NCI-H1694 (cell line): ENCODE measurements at places on chromosomes 16 and 17.

DNA sequence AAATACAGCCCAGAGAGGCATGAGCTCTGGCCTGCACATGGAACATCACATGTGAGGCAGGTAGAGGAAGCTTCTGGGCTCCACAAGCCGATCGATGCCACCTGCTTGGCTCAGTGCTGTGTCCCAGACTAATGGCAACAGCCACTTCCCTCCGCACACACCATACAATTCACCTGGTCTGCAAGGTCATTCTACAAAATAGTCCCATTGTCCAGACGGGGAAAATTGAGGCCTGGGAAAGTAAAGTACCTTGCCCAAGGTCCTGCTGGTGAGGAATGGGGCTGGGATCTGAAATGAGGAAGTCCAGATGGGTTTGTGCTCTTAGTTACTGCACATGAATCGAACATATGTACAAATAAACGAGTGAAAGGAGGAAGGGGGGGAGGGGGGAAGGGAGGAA lies 88.0 kb downstream of the LITAF start:
- DNase-seq: no peak

DNA sequence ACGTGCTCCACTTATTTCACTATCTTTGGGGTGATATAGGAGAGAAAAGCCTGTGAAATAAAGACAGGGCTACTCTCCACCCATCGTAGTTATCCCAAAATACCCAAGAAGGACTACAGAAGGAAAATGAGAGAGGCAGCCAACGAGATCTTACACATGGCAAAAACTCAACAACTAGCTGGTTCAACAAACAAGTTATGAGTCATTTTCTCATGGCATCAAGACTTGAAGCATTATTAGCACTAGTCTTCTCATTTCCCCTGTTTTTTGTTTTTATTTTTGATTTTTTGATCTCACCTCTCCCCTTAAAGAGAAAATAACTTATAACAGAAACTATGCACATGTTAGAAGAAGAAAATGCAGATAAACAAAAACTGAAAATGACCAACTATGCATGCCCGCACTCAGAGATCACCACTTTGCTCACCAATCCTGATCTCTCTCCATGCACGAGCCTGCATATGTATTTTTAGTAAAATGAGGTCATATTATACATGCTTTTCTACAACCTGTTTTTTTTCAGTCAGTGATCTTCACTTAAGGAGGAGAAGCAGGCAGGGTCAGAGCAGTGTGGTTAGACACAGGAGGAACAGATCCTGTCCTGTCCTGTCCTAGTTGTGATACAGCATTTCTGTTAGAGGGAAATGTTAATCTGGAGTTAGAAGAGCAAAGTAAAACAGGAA lies 22.8 kb downstream of the FAM117A start:
- DNase-seq: no peak

GRCh38 chr16:4693956-4694641 lies 737 bp downstream of the NUDT16L1 start:
- DNase-seq: no peak

DNA sequence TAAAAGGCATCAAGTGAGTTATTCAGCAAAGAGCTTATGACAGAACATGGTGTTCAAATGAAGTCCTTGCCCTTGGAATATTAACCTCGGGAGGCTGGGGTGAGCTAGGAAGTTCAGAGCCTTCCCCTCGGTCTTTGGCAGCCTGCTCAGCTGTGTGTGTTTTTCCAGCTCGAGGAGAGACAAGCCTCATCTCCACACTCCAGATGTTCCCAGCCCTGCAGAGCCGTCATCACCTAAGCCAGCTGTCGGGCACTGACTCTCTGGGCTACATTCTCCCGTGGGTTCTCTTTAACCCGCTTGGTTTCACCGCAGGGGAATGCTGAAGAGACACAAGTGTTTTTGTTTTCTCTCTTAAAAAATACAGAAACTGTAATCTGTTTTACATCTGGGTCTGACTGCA lies 47.1 kb downstream of the IRX3 start:
- no peak for DNase-seq

- no peak for DNase-seq
These were observed 12.3 kb upstream of the SALL1 start for GRCh38 chr16:51163366-51163765.

DNA sequence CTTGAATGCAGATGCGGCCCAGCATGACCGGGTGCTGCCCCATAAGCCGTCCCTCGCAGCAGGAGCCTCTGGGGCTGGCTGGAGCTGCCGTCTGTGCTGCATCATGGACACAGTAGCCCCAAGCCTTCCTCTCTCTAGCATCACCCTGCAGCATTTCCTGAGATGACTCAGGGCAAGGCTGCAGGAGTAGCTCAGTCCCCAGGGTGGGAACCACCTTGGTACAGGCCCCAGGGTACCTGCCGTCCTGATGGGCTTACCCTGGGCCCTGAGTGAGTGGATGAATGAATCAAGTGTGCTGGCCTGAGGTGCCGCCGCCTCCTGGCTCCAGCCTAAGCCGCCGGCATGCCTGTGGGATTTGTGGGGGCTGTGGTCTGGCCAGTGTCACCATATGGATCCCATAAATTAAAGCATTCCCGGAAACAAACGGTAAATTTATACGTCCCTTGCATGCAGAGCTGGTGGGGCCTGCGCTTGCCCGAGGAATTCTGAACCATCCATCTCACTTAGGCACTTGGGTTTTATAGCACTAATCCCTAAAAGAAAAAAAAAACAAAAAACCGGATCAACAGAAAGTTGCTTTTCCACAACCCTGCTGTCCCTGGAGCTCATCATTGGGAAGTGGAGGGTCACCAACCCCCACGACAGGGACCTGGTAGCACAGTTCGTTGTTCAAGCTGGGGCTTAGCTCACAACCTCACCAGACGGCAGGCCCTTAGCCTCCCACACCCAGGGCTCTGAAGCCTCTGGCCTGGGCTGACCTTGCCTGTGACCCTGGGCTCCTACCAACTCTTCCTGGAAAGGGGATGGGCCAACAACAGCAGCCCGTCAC lies 242.6 kb upstream of the CIBAR2 start:
- no peak for DNase-seq

- DNase-seq: peak; percentile 71
These were observed 20.5 kb downstream of the EFTUD2 start for GRCh38 chr17:44878627-44879221.

DNA sequence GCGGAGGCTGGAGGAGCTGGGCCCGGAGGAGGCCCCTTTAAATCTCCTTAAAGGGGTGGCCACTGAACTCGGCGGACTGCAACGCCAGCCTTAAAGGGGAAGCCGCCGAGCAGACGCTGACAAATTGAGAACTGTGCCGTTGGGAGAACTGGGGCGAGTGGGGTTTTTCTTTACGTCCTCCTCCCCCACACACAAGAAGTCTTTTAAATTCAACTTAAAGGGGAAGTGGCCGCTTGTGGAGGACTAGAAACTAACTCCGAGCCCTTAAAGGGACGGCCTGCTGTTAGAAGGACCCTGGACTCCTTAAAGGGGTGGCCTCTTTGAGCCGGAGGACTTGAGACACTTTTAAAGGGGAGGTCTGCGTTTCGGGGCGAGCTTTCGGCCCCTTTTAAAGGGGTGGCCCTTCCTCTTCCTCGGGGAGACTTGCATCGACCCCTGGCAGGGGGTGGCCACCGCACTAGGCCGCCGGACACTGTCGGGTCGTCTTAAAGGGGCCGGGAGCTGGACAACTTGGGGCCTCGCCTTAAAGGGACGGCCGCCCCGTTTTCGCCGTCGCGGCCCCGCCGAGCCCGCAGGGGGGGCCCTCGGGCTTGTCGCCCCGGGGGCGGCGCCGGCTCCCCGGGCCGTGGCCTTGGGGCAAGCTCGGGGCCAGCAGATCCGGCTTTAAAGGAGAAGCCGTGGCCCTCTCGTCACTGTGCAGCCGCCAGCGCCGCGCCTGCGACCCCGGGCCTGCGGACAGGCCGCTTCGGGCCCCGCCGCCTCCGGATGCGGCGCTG lies 688 bp downstream of the FBRS start:
- DNase-seq: peak; percentile 85

GRCh38 chr17:76382803-76383545 lies 1.4 kb upstream of the SPHK1 start:
- no peak for DNase-seq

DNA sequence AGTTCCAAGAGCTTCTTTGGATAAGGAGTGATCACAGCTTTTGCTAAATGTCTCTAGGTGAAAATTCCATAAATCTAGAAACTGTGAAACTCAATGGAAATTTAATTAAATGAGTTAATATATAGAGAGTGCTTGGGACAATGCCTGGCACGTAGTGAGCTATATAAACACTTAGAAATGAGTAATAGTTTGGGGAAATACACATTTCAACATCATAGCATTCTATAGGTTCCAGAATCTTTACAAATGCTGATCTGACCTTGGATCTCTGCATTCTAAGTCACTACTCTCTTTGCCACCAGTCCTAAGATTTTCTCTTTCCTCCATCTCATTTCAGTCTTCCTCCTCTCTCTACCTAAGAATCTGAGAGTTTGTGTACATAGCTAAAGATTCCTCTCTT lies 175.6 kb downstream of the SOX9 start:
- DNase-seq: no peak

DNA sequence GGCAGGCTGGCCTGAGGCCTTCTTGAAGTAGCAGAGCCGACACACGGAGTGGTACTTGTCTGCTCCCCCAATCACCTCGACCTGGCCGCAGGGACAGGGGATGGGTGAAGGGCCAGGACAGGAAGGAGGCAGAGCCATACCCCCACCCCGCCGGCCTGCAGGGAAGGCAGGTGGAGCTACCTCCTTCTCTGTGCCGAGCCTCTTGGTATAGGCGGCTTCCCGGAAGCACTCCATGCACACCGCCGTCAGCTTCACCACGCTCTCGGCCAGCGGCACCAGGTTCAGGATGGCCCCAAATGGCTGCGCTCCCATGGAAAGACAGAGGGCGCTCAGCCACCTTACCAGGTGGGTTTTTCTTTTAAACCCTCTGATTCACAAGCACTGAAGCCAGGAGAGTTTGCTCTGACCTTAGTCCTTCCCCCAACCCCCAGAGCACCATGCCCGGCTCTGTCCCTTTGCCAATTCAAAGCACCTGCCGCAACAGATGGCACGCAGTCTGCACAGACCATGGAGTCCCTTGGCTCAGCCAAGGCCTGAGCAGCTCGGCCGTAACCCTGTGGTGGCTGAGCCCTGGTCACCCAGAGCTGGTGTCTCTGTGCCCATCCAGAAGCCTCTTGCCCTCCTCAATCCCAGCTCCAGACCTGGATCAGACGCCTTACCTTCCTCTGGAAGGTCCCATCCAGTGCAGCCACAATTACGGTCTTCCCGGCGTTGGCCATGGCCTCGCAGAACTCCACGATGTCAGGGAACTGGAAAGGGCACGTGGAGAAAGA lies 6.7 kb downstream of the SYNGR2 start:
- peak; percentile 61 for DNase-seq

DNA sequence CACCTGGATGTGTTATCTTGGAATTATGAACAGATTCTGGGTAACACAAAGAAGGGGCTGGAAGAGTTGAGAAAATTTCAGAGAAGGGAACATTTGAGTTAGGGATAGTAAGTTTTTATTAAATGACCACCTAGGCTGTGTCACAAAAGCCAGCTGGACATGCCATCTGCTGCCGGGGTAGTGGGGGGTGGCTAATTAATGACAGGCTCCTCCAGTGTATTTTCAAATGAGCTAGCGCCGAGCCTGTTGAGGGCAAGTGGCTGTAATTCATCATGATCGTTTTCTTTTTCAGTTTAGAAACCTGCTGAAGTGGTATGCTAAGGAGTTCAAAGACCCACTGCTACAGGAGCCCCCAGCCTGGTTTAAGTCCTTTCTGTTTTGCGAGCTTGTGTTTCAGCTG lies 6.2 kb downstream of the TMEM97 start:
- no peak for DNase-seq

DNA sequence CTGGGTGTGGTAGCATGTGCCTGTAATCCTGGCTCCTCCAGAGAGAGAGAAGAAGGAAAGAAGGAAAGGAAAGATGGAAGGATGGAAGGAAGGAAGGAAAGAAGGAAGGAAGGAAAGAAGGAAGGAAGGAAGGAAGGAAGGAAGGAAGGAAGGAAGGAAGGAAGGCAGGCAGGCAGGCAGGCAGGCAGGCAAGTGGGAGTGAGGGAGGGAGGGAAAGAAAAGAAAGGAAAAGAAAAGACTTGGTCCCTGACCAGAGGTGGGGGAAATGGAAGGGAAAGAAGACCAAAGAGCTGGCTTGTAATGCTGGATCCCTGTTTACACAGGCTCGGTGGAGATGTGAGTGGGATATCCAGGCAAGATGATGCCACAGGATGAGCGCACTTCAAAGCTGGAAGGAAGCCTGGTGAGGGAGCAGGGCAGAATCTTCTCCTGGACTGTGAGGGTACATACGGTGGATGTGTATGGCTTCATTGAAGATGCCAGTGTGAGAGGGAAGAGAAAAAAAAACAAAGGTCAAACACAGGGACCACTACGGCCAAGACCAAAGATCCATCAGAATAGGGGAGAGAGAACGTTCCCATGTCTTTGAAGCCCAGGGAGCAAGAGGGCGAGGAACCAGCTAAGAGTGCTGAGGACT lies 2.1 kb downstream of the CES1 start:
- DNase-seq: no peak

- no peak for DNase-seq
These were observed 592 bp downstream of the IL21R start for GRCh38 chr16:27402569-27402963.

DNA sequence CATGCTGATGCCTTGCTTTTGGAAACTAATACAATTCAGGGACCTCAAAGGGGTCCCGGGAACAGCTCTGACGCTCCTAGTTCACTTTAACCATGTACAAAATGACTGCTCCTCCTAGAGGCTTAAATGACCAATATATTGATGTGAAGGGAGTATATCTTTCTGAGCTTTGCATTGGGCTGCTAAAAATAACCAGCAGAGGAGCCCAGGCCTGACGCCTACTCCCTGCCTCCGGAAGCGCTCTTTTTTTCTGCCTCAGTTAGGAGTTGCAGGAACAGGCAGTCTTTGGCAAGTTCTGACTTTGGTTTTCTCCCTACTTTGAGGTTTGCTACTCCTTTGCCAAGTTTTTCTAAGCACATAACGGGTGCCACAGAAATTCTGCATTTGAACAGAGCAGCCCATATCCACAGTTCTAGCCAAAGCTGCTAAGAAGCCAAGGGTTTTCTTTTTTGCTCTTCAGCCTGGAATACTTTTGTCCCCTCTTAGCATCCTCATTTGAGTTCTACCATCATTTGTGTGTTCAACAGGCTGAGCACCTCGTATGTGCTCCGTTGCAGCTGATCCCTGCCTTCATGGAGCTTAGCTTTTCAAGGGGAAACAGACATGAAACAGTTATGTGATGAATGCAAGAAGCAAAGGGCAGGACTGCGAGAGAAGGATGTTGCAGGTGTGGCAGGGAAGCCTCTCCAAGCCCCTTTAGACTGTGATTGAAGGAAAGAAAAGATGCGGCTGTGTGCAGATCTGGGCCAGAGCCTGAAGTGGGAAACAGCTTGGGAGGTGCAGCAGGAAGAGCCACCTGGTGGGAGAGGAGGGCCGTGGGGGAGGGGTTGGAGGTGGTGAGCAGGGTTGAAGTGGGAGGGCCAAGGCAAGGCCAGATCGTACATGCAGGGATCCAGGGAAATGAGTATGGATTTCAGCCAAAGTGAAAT lies 2.8 kb upstream of the NAGPA start:
- no peak for DNase-seq
